Bronchial epithelial cell (primary cell): ENCODE measurements at places on chromosomes 16 and 17. TPM values are rescaled to one million over a fixed set of nuclear protein-coding genes. Genes with fewer than 3 reads are reported as not detected.

- DNase-seq = no peak
These were observed 4.0 kb downstream of the WNK4 start for GRCh38 chr17:42784409-42784808.

- no peak for DNase-seq
These were observed 53.2 kb upstream of the ZNF750 start for GRCh38 chr17:82892899-82893565.

DNA sequence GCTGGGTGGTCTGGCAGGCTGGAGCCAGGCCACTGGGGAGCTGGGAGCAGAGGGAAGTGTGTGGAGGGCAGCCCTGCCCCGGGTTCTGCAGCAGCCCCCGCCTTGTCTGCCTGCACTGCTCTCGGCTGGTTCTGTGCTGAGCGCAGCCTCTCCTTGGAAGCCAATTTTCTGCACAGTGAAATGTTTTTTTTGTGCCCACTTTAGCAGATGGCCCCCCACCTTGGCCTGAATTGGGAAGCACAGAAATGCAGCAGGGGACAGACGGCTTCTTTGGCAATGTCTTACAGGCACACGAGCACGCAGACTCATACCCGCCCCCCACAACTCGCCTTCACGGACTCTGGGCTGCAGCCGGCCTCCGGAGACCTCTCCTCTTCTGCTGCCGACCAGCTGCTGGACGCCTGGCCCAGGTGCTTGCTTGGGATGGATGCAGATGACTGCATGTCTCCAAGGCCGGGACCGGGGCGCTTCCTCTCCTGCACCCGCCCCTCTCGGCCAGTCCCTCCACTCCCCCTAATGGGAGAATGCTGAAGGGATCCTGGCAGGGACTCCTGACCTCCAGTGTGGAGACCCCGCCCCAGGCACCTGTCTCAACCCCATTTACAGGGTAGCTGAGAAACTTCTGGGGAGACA is 14.8 kb downstream of the NPTX1 start:
- no peak for DNase-seq

Gene ITGAL
- total RNA-seq = not detected in 2 replicates

DNA sequence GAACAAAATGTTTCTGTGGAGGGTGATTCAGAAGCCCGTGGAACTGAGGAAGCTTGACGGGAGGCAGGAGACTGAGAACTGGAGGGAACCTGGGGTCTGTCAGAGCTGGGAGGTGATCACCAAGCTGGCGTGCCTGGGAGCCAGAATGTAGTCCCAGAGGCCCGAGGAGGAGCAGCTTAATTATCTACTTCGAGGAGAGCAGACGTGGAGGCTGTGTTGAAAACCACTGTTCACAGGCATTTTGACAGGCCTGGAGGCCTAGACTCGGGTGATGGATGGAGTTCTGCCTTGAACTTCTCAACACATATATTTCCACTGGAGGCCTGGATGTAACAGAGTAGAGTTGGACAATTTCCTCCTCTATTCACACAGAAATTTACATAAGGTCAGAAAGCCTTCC is 177.7 kb upstream of the SALL1 start:
- DNase-seq = no peak

- DNase-seq = peak; percentile 55
These were observed 1.3 kb downstream of the NETO2 start for GRCh38 chr16:47142486-47142820.

- DNase-seq = no peak
These were observed 44.5 kb downstream of the CUEDC1 start for GRCh38 chr17:57910462-57911420.

Gene SOST
- not detected in 2 replicates for total RNA-seq

GRCh38 chr17:2853283-2854142 is 57.3 kb downstream of the RAP1GAP2 start:
- DNase-seq = peak; percentile 34

DNA sequence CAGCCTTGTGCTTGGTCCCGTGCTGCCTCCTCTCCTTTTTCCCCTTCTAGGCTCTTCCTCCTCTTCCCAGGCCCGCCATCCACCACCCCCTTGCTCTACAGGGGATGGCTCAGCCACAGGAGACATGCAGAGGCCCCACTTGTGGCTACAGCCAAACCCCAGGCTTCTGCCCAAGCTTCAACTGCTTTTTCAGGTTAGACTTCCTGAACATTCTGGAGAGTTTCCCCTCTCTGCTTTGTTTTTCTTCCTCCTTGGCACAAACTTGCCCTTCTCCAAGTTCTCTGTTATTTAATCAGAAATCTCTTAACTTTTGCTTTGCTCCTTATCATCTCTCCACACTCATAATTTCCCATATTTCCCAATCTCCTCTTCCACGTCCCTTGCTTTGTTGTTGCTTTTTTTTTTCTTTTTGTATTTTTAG is 18.3 kb upstream of the HAS3 start:
- no peak for DNase-seq

Gene RAD51C
- 17.6 and 34.4 TPM in 2 replicates for total RNA-seq

Gene TPSD1
- not detected in 2 replicates for total RNA-seq

GRCh38 chr16:2102471-2102870 is 33.2 kb downstream of the PKD1 start:
- no peak for DNase-seq

Gene C17orf75
- 16.8 and 28.0 TPM in 2 replicates for total RNA-seq

- DNase-seq = no peak
These were observed 2.6 kb downstream of the NOG start for GRCh38 chr17:56595831-56596690.

- DNase-seq = no peak
These were observed at the start of gene ABCC3 for GRCh38 chr17:50634224-50634914. Gene ABCC3 (plus strand): TSS chr17:50634881. CDS start chr17:50634937, 56 bp downstream.

Gene TRIM72
- total RNA-seq = under 0.01 TPM in 1 of 2 replicates, not detected in the other

DNA sequence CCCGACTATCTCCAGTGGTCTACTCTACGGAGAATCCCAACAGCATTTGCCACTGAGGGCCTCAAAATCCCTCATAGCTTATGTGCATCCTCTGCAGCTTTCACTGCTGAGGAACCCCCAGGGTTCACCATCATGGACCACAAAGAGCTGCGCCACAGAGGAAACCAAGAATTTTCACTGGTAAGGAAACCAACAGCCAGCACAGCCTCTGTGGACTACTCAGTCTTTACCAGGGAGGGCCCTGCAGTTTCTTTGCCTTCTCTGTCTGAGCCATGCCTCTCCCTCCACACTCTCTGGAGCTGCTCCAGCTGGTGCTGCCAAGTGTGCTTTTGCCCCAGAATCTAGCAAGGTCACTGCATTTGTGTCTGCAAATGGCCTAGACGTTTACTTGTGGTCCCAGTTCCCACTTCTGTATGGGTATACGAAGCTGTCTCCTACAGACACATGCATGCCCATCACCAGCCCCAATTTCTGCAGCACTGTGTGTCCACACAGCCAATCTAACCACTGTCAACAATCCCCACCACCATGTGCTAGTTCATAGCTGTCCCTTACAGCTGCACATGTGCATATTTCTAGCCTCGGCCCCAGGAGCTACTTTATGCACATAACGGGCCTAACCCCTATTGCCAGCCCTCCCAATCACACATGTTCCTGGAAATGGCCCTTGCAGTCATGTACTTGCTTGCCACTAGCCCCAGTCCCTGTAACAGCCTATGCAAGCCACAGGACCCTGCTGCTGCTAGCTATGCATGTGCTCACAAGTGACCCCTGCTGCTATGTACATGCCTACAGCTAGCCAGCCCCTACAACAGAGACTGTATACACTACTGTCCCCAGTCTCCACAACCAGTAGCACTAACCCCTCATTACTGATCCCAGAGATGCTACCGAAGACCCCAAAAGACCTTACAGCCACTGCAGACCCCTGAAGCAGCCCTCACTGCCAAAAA is 1437.4 kb downstream of the CDH11 start:
- DNase-seq = no peak

GRCh38 chr17:32458371-32458770 is 14.1 kb downstream of the PSMD11 start:
- DNase-seq = no peak

DNA sequence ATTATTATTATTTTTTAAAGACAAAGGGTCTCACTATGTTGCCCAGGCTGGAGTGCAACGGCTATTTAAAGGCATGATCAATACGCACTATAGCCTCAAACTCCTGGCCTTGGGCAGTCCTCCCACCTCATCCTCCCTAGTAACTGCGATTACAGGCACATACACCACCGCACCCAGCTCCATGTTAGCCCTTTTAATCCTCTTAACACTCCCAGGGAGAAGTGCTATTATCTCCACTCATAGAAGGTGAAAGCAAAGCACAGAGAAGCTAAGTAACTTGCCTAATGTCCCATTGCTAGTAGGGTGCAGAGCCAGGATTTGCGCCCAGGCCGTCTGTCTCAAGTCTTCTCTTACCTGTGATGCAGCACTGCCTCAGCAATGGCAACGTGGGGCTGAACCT is 5.0 kb downstream of the HAS3 start:
- no peak for DNase-seq

DNA sequence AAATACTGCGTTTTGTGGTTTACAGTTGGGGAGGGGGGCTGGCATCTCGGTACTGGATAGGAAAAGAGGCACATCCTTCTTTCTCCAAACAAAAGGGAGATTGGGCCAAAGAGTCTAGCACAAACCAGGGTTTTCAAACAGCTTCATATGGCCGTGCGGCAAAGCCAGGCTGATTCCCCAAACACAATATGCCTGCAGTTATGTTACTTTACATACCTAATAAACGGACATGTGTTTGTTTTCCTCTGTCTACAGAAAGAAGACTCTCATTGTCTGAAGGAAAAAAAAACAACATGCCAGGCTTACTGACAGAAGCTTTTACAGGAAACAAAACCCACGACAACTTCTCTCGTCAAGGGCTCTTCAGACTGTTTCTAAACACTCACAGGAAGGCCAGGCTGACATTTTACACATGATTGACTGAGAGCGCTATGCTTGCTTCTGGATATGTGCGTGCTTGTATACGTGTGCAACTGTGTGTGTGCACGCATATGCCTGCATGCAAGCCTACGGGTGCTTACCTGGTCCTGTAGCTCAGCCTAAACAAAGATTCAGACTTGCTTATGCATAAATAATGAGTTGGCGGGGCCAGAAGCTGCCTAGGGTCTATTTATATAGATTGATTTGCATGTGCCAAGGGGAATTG is 461.0 kb upstream of the C16orf82 start:
- no peak for DNase-seq

Gene RNF112
- 0.26 and 0.64 TPM in 2 replicates for total RNA-seq

GRCh38 chr16:24747441-24747840 is 18.0 kb downstream of the TNRC6A start:
- peak; percentile 29 for DNase-seq

GRCh38 chr16:75086688-75087374 is 29.7 kb downstream of the LDHD start:
- no peak for DNase-seq

- peak; percentile 86 for DNase-seq
These were observed 3.7 kb downstream of the NOL3 start for GRCh38 chr16:67173808-67174705.

Gene TEX14
- under 0.01 TPM in 1 of 2 replicates, not detected in the other for total RNA-seq

GRCh38 chr17:36069136-36069535 is 5.1 kb downstream of the CCL18 start:
- DNase-seq = peak; percentile 27

Gene MMP28
- total RNA-seq = 18.7 and 42.6 TPM in 2 replicates

GRCh38 chr17:29571486-29571882 is 3.0 kb downstream of the TP53I13 start:
- no peak for DNase-seq

- no peak for DNase-seq
These were observed at the start of gene OTOP3 for GRCh38 chr17:74935585-74936469. Gene OTOP3 (plus strand): TSS chr17:74935898. CDS start chr17:74935922, 24 bp downstream.

DNA sequence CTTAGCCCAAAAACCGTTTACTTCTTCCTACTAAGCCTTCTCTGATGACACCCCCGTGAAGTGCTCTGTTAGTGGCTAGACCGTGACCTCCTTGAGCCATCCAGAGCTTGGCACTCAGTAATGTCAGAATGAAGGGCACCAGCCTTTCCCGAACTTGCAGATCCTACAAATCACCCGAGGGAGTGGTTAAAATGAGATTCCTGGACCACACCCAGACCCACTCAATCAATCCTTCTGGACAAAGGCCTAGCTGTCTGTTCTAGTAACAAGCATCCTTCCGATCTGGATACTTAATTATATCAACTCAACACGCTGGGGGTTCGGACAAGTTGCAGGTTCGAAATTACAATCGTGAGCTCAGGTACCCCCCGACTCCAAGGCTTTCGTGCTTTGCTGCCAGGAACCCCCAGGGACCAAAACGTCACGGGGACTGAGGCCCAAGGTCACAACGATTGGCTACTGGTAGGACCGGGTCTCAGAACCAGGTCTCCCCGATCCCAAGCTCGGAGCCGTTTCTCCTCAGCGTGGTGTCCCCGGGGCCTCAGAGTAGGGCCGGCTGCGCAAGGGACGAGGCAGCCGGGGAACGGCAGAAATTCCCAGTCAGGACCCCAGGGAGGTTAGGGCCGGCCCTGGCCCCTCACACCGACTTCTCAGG is 527 bp downstream of the CIAPIN1 start:
- DNase-seq = peak; percentile 24

GRCh38 chr16:60329108-60329507 is 1595.0 kb upstream of the GOT2 start:
- DNase-seq = no peak

DNA sequence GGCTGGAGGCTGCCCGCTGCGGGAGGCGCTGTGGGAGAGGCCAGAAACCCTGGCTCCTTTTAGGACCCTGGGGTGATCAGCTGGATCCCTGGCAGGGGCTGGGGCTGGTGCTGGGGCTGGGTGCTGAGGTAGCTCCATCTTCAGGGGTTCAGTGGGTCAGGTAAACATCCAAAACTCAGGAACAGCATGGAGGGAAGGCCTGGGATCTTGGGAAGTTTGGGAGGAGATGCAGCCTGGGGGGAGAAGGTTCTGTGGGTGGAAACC is 21.0 kb downstream of the ADGRG5 start:
- DNase-seq = no peak

Gene DRC7
- not detected in 2 replicates for total RNA-seq

- no peak for DNase-seq
These were observed 1.3 kb downstream of the ABCC11 start for GRCh38 chr16:48246066-48246465.

DNA sequence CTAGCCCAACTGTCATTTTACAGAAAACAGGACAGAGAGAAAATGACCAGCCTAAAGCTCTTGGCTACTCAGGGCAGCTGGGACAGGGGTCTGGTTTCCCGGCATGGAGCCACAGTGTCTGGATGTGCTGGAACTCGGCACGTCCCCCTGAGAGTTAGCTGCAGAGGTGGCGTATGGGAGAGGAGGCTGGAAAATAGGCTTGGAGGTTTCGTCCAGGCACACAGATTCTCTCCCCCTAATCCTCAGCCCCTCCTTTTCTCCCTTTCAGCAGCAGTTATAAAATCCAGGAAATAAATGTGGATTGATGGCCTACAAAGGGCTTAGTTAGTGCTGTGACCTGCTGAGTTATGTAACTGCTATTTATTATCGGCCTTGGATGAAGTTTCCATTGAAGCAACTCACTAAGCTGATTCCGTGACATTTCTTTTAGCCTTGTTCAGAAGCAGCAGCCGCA is 89.5 kb upstream of the TOB1 start:
- DNase-seq = no peak

Gene MAPT
- 0.13 and 0.26 TPM in 2 replicates for total RNA-seq

- no peak for DNase-seq
These were observed 881 bp downstream of the MLLT6 start for GRCh38 chr17:38705803-38706504.

GRCh38 chr17:65039336-65039988 is 17.1 kb downstream of the GNA13 start:
- DNase-seq = peak; percentile 96

Gene SCN4A
- total RNA-seq = under 0.01 and 0.90 TPM in 2 replicates
